ENCODE measurements at places on chromosomes 5 and 9. TPM values are rescaled to one million over a fixed set of nuclear protein-coding genes. Genes with fewer than 3 reads are reported as not detected.

The SCGB3A1 gene
- 3.7 TPM for total RNA-seq

The RALGPS1 gene
- 8.8 TPM for total RNA-seq

The CD72 gene
- 1.7 TPM for total RNA-seq

The TIFAB gene
- total RNA-seq, result not detected
